ENCODE measurements at places on chromosomes 7 and 10.

GRCh38 chr10:61761825-61762217, 99.1 kb downstream of the CABCOCO1 start:
- DNase-seq: no peak

DNA sequence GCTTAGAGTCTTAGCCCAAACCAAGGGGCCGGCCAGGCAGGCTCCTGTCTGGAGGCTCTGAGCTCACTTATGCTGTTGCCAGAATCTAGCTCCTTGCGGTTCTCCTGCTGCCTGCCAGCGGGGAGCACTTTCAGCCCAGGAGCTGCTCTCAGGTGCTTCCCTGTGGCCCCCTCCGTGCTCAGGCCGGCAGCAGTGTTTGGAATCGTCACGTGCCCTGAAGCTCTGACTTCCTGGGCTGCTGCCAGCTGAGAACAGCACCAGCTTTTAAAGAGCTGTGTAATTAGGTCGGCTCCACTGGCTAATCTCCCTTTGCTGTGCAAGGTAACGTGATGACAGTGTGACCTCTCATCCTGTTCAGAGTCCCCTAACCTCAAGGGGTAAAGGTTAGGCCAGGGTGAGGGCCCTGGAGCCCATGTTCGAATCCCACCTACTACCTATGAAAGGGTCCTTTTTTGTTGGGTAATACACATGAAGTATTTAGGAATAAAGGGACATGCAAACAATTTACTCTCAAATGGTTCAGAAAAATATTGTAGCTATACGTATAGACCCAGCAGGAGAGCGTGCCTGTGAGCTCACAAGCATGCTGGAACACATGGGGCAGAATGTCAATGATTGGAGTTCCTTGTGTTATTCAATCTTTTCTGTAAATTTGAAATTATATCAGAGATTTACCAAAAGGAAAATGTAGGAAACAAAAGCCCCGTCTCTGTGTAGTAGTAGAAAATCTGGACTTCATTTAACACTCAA, 16.6 kb downstream of the ZNF862 start:
- DNase-seq: peak; percentile 21

- DNase-seq: no peak
Observed at GRCh38 chr7:1045069-1046063, 1.0 kb downstream of the GPR146 start.

- no peak for DNase-seq
Observed at GRCh38 chr7:27651702-27652101, 11.0 kb downstream of the HIBADH start.

- DNase-seq: no peak
Observed at GRCh38 chr10:106973288-106973687, 191.2 kb downstream of the SORCS1 start.

DNA sequence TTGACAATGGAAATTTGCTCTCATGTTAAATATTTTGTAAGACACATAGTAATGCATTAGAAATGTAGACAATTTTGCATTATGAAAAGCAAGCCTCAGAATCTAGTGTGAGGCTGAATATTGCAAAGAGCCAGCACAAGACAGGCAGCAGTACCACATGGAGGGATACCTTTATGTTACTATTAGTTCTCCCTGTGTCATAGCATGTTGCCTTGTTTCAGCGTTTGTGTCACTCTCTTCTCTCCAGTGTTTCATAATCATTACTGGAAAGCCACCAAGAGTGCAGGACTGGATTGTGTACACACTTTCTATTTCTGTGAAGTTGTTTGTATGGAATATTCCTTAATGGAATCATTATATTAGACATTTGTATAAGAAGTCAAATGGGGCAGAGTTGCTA, 8.5 kb downstream of the AHR start:
- no peak for DNase-seq

DNA sequence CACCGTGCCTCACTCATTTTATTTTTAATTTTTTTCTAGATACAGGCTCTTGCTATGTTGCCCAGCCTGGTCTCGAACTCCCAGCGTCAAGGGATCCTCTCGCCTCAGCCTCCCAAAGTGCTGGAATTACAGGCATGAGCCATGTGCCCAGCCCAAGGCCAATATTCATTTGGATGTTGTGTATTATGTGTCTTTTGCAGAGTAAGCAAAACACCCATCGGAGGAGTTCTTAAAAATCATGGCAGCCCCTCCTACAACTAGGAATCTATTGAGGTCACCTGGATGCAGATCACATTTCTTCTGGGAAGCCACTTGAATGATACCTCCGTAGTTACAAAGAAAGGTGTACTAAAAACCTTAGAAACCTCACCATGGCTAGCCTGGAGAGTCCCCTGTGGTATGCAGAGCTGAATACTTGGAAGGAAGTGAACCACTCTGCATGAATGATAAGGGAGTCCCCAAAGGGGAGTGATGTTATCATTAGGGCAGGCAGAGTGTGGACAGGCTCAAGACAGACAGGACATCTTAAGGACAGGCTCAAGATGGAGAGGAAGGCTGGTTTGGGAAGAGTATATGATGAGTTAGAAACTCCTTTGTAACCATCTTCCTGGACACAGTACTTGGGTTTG, 185.7 kb downstream of the TAX1BP1 start:
- no peak for DNase-seq

GRCh38 chr10:11553773-11554381, 57.6 kb downstream of the USP6NL start:
- no peak for DNase-seq

- DNase-seq: no peak
Observed at GRCh38 chr7:91326516-91327199, 62.4 kb downstream of the FZD1 start.

DNA sequence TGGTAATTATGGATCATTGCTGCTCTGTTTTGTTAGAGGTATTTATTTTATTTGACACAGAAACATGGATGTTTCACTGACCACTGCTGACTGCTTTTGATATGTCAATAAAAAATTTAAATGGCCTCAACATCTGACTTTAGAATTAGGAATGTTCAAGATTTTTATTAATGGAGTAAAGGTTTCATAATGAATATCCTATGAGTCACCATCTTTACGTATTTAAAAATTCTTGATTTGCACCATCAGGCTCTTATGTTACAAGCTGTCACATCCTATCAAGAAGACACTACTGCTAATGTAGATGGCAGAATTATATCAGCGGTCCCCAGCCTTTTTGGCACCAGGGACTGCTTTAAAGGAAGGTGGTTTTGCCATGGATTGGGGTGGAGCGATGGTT, 578.7 kb upstream of the NRP1 start:
- DNase-seq: no peak

DNA sequence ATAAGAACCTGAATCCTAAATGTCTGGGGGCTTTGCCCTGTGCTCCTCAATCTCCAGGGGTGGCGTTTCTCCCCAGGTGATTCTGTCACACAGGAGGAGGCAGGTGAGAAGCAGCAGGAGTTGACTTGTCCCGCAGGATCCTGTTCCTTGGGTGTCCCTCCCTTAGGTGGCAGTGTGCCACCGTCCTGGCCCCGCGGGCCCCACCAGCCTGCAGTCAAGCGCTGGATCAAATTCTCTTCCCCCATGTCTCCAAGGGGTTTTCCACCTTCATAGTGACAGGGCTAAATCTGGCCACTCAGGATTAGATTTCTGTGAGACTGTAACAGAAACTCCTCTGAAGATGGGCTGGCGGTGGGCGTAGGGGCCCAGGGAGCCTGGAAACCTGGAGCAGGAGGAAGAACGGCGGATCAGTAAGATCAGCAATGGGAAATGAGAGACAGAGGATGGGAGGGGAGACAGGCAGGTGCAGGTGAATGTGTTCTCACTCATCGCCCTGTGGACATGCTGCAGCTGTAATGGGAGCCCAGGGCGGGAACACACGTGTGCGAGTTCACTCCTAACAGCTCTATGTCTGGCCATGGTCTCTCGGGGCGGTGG, 329.2 kb upstream of the COBL start:
- no peak for DNase-seq

- no peak for DNase-seq
Observed at GRCh38 chr7:100373261-100373831, at the start of gene PILRA. Gene PILRA, plus strand, starts transcription at chr7:100373487. Its CDS starts 170 bp downstream, at chr7:100373657.

DNA sequence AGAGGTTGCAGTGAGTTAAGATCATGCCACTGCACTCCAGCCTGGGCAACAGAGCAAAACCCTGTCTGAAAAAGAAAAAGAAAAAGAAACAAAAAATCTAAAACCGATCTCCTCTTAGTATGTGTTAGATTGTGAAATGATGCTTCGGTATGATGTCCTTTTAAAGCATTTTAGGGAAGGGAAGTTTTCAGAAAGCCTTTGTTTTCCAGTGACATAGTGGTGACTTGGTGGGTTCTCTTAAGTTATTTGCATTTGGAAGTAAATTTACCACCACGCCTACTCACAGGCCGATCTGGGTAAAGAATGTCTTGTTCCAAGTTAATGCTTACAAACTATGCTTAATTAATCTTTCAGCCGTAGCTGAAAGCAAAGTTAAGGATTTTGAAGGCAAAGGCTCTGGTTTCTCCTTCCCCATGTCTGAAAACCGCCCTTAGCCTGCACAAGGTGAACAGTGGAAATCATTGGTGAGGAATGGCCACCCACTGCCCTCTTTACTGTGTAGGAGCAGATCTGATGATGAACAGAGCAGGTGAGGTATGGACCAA, 10.7 kb downstream of the MTURN start:
- DNase-seq: no peak

DNA sequence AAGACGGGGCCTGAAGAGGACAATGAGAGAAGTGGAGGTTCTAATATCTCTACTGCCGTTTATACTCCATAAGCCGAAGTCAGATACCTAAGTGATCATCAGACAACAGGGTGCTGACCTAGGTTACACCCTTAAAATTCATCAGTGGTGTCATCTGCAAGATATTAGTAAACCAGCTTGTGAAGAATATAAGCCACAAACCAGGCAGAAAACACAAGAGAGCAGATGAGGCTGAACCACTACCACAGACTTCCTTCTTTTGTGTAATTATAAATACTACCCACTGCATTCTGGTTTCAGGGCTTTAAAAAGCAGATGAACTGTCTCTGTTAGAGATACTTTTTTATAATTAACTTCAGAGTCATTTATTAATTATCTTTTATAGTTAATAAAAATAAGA, 69.0 kb upstream of the LRRC17 start:
- no peak for DNase-seq

DNA sequence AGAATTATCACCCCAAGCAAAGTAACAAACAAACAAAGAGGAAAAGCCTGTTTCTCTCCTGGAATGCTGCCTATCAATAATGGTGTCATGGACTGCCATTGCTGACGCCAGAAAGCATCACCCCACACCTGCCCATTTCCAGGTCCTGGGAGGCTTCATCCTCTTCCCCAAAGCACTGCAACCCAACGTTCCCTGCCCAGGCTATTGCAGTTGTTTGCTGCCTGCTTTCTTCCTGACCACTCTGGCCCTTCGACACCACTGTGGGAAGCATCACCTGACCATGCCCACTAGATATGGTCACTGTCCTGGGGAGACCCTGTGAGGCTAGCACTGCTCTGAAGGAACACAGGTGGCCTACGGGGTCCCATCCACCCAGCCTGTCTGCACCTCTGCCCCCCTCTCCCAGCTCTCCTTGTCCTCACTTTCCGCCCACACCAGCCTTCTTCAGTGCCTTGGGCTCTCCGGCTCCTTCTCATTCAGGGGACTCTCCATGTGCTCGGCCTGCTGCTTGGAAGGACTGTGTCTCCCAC, 439.6 kb downstream of the GLRX3 start:
- DNase-seq: no peak

GRCh38 chr10:70691611-70692010, 19.3 kb downstream of the ADAMTS14 start:
- no peak for DNase-seq

DNA sequence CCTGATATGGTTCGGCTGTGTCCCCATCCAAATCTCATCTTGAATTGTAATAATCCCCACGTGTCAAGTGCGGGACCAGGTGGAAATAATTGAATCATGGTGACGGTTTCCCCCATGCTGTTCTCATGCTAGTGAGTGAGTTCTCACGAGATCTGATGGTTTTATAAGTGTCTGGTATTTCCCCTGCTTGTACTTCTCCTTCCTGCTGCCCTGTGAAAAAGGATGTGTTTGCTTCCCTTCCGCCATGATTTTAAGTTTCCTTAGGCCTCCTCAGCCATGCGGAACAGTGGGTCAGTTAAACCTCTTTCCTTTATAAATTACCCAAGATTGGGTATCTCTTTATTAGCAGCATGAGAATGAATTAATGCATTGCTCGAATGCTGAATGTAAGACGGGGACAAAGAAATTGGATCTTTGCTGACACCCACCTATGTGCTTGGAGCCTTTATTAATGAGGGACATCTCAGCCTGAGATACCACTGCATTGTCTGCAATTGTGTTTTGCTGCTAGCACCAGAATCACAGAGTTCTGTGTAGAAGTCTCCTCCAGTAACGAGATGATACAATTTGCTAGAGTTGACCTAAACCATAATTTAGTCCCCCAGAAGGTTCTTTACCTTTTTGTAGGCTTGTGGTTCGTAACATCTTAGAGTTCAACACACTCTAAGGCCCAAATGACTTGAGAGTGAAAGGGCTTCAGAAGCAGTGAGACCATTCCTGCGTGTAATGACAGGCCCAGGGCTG, 28.6 kb downstream of the SLC35B4 start:
- no peak for DNase-seq

- no peak for DNase-seq
Observed at GRCh38 chr10:83274088-83274487, 865.2 kb upstream of the GHITM start.

GRCh38 chr7:55075464-55076021, 56.7 kb downstream of the EGFR start:
- no peak for DNase-seq

- no peak for DNase-seq
Observed at GRCh38 chr10:64076322-64076940, 555.2 kb downstream of the REEP3 start.

DNA sequence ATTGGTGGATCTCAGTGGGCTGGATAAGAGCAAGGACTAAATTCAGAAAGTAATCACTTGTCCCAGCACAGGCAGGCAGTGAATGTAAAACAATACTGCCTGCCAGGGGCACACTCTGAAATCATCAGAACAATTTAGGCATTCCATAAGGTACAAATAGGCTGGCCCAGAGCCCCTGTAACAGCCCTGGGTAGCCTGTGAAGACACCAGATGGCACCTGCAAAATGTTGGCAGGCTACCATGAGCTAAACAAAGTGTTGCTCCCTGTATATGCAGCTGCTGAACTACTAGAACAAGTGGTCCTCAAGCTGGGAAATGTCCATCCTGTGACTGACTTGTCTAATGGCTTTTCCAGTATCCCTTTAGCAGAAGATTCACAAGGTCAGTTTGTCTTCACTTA, 3.0 kb upstream of the PRSS37 start:
- DNase-seq: no peak

- no peak for DNase-seq
Observed at GRCh38 chr7:102155821-102156441, 130.7 kb upstream of the SH2B2 start.

DNA sequence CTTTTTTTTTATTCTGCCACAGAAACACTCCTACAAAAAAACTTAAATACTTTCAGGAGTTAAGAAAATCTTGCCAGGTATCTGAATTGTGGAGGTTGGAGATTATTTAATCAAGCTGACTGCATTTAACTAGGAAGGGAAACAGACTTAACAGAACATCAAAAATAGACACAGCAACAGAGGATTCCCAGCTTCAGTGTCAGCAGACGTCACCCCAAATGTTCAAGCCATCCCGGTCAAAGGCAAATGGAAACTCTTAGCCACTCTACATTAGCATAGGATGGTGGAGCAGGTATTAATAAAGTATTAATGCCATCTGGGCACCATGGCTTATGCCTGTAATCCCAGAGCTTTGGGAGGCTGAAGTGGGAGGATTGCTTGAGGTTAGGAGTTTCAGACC, 139.7 kb upstream of the SVIL start:
- no peak for DNase-seq

Measured in brain microvascular endothelial cell (primary cell).